ENCODE measurements at places on chromosomes 5 and 9.

DNA sequence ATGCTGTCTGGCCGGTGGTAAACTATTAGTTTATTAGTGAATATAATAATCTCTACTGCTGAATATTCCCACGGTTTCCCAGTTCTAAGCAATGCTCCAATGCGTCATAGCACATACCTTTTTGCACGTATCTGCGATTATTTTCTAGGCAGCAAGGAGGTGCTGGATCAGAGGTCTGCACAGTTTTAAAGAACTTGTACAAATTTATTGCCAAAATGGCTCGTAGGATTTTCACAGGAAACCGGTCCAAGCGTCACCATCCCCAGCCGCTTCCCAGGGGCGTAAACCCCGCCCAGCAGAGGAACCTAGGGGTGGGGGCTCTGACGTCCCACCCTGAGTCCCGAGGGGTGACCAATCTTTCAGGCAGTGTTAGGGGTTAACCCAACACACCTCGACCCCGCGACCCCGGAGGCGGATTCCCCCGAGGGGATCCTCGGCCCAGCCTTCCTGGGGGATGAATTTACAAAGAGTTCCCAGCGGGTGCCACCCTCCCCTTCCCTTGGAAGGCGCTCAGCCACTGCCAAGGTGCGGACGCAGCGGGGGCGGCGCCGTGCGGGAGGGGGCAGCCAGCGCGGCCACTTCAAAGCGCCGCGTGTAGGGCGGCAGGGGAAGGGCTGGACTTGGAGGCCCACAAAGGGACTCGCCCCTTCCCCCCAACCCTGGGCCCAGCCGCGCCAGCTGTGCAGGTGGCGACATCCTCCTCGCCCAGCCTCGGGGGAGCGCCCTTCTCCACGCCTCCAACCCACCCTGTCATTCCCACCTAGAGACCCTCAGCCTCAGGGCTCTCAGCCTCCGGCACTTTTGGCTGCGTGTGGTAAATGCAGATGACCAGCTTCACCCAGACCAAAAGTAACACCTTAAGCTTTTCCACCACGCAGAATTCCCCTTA lies 43.5 kb upstream of the TCF7 start:
- peak; percentile 43 for ATAC-seq

- ATAC-seq, result no peak
Observed at GRCh38 chr5:139306197-139306596, 12.7 kb downstream of the MATR3 start.

- no peak for ATAC-seq
Observed at GRCh38 chr9:76605321-76605900, 146.4 kb downstream of the GCNT1 start.

DNA sequence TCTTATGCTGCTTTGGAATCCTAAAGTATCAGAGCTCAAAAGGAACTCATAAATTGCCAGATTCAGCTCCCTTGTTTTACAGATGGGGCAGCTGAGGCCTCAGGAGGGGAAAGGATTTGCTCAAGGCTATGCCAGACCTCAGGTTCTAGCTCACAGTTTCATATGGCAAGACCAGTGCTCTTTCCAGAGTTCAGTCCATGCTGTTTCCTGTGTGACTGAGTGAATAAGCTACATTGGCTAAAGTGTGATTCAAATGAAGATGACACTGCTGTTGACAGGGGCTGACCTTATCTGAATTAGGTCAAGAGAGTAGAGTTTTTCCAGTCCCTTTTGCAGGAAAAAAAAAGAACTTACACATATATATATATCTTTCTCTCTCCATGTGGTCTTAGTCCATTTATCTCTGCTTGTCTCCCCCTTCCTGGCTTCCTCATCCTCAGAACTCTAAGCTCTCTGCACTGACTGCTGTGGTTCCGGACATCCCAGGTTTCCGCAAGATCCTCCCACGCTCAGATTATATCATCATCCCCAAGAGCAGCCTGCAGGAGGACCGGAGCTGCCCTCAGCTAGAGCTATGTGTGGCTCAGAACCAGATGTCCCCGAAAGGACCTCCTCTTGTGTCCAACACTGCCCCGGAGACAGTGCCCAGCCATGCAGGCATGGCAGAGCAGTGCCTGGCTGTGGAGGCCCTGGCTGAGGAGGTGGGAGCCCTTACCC lies 9.3 kb downstream of the HMGXB3 start:
- no peak for ATAC-seq

GRCh38 chr9:75992482-75993206 lies 102.2 kb downstream of the PCSK5 start:
- peak; percentile 51 for ATAC-seq

DNA sequence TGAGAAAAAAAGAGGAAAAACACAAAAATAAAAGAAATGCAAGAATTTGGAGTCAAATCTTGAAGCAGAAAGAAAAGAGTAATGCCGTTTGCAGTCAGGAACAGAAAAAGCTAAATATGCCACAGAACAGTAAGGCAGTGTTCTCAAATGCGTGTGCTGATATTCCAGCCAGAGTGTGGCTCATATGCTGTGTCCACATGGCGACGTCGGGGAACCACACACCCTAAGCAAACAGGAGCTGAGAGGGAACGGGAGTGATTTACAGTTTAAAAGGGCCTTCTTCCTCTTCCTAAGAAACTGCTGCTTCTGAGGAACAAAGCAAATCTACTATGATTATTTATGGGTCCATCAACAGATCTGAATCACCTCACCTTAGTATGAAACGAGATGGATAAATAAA lies 42.7 kb downstream of the DDX31 start:
- ATAC-seq, result no peak

DNA sequence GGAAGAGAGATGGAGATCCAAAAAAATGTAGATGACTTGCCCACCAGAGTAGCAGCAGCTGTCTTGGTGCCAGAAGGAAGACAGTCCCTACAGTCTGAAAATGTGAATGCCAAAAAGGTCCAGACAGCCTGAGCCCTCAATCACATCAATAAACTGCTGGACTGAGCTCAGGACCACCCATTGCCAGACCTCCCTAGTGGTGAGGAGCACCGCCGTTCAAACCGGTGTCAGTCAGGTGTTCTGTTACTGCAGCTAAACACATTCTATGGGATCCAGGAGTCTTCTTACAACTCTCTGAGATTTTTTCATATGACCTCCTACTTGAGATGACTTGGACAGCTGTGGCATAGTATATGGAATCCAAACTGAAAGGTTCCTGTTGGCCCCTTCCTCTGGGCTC lies 32.0 kb upstream of the OTP start:
- no peak for ATAC-seq

- ATAC-seq, result no peak
Observed at GRCh38 chr9:136314944-136315343, 11.1 kb upstream of the CCDC187 start.

DNA sequence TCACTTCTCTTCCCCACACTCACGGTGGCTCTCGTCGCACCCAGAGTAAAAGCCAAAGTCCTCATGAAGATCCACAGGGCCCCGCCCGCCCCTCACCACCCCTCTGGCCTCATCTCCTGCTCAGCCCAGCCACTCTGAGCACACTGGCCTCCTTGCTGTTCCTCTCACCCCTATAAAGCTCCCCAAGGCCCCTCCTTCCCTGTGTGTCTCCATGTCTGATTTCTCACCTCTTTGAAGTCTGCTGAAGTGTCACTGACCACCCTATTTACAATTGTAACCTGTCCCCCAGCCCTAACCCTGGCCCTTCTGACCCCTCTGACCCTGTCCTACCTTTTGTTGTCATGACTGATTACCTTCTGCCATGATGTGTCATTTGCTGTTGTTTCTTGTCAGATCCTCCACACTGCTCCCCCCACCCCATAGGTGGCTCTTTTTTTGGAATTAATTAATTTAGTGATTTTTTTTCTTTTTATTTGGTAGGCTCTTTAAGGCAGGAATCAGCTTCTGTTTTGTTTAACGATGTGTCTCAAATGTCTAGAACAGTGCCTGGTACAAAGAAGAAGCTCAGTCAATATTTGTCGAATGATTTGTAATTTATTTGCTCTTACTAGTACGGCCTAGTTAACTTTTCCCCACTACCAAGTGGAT lies 90.2 kb downstream of the IQGAP2 start:
- no peak for ATAC-seq

Measured in motor neuron (in vitro differentiated cells).